ENCODE measurements at places on chromosomes 2 and 18. TPM values are rescaled to one million over a fixed set of nuclear protein-coding genes. Genes with fewer than 3 reads are reported as not detected.

PDE1A gene
- 15.3 TPM for total RNA-seq

CTNNA2 gene
- not detected for total RNA-seq

SATB2 gene
- 7.3 TPM for total RNA-seq

HS1BP3 gene
- total RNA-seq: 23.3 TPM

RBKS gene
- 1.4 TPM for total RNA-seq

CNGA3 gene
- not detected for total RNA-seq
